Esophagus squamous epithelium (tissue), 5 donors: ENCODE measurements at places on chromosomes 2 and 18.

- DNase-seq, result no peak
These were observed 3.4 kb upstream of the ASNSD1 start for GRCh38 chr2:189657867-189658266.

GRCh38 chr2:160582490-160583145 lies 89.0 kb upstream of the RBMS1 start:
- DNase-seq, result no peak

GRCh38 chr18:4020026-4020425 lies 435.1 kb downstream of the DLGAP1 start:
- DNase-seq, result no peak

DNA sequence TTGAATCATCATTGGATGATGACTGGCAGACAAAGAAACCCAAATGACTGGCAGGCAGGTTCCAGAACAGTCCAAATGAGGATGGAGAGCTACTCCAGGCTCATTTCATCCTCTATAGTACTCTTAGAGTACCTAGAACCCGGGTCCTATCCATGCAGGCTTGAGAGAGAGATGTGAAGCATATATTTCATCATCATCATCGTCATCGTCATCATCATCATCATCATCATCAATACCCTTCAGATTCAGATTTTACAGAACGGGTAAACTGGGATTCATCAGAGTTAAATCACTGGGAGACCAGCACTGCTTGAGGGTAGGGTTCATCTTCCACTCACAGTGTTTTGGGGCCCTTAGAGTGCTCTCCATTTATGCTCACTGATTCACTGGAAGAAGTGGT lies 52.3 kb downstream of the PAX8 start:
- DNase-seq, result no peak

- DNase-seq, result no peak
These were observed 9.0 kb upstream of the GAL3ST2 start for GRCh38 chr2:241767464-241768250.

- DNase-seq, result no peak
These were observed 147.3 kb downstream of the GREB1L start for GRCh38 chr18:21389283-21389682.

DNA sequence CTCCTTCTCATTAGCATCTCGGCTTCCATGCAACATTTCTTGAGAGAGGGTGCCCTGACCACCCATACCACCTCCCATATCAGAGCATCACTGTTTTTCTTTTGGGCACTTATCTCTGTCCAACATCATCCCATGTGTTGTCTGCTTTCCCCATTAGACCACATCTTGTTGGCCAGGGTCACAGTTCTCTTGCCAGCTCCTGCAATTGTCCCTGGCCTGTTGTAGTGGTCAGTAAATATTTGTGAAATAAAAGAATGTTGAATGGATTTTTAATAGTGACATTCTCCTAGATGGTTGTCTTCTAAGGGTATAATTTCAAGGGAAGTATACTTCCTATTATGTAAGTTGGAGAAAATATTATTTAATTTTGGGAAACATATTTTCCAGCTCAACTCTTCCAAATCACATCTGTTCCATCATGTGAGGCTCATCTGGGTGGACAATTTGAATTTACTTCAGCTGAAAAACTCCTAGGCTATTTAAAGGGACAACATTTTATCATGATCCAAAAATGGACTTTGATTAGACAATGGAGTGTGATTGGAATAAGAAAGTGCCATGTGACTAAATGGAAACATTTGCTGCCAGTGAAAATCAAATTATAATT lies 83.0 kb downstream of the MOGAT1 start:
- DNase-seq, result no peak

- DNase-seq, result no peak
These were observed 849.4 kb downstream of the LRRTM4 start for GRCh38 chr2:76672798-76673197.

GRCh38 chr18:34959211-34959829 lies 81.9 kb upstream of the MAPRE2 start:
- DNase-seq, result no peak

DNA sequence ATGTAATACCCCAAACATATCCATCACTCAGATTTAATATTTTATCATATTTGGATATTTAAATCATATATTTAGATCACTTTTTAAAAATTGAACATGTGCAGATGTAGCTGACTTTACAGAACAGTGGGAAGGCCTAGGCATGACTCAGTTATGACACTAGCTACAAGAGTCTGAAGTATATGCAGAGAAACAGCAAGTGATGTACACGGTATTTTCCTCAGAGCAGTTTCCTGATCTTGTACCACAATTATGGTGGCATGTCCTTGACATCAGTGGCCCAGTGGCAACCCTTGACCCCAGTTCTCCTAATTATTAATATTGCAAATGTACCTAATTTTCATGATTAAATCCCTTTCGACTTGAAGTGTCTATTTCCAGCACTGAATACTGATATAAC lies 28.2 kb downstream of the CDKL4 start:
- DNase-seq, result no peak

- DNase-seq, result no peak
These were observed 126.2 kb downstream of the PDE1A start for GRCh38 chr2:182300608-182301007.

- no peak for DNase-seq
These were observed 31.5 kb upstream of the NFE2L2 start for GRCh38 chr2:177296040-177296439.

- DNase-seq, result no peak
These were observed 17.1 kb downstream of the EDAR start for GRCh38 chr2:108971661-108972566.

DNA sequence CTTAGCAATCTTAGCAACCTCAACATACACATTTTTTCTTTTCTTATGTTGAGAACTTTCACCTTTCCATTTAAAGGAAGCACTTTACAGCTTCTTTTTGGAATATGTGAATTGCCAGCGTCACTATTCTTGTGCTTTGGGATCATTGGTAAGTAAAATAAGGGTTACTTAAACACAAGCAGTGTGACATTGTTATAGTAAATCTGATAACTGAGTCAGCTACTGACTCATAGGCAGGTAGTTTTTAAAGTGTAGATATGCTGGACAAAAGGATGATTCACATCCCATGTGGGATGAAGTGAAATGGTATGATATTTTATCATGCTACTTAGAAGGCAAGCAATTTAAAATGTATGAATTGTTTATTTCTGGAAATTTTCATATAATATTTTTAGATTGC lies 637.2 kb downstream of the DCDC2C start:
- no peak for DNase-seq

DNA sequence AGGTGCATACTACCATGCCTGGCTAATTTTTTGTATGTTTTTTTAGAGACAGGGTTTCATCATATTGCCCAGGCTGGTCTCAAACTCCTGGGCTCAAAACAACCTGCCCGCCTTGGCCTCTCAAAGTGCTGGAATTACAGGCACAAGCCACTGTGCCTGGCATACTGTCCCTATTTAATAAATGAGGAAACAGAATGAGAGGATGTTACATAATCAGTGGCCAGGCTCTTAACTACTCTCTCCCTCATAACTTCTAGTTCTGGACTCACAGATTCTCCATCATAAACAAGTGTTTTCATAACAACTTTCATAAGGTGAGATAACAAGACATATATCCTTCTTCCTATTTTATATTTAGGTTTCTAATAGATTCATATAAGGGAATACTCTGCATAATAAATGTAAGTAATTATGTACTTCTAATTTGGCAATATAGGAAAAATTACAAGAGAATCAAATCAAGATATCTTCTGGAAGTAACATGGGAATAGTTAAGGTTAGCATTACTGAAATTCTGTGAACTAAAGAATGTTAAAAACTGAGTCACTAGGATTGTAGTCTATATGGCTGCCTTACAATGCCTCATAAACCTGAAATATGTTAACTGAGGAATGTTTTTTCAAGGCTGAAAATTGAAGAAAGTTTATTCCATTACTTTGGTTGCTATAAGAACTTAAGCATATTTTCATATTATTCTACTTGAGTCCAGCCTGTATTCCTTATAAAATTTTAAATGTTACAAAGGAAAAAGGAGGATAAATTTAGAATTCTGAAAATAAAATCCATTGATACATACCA lies 71.3 kb downstream of the SLC25A12 start:
- DNase-seq, result no peak

DNA sequence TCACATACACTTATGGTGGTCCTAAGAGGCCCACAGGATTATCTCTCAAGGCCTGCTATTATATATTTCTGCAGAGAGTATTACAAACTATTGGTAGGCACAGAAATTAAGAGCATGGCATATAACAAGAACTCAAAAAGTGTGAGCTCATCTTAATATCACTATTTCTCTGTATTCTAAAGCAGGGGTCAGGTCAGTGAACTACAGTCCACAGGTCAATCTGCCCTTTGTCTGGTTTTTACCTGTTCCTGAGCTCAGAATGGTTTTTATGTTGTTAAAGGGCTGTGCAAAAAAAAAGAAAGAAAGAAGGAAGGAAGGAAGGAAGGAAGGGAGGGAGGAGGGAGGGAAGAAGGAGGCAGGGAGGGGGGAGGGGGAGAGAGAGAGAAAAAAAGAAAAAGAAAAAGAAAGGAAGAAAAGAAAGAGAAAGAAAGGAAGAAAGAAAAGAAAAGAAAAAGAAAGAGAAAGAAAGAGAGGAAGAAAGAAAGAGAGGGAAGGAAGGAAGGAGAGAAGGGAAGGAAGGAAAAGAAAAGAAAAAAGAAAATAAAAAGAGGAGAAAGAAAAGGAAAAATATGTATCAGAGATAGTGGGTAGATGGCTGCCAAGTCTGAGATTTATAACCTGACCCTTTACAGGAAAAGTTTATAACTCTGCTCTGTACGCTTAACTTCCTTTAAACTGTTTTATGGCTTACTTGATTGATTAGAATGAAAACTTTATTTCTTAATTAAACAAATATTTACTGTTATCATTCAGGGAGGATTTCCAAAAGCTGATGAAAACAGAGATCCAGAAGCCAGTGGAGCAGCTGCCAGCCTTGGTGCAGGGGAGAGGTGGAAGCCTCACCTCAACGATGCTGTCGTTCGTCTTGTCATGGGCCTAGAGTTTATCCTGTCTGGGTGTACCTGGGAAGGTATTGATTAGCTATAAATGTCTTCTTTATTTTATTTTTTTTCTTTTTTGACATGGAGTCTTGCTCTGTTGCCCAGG lies 11.2 kb upstream of the SCYGR1 start:
- no peak for DNase-seq

DNA sequence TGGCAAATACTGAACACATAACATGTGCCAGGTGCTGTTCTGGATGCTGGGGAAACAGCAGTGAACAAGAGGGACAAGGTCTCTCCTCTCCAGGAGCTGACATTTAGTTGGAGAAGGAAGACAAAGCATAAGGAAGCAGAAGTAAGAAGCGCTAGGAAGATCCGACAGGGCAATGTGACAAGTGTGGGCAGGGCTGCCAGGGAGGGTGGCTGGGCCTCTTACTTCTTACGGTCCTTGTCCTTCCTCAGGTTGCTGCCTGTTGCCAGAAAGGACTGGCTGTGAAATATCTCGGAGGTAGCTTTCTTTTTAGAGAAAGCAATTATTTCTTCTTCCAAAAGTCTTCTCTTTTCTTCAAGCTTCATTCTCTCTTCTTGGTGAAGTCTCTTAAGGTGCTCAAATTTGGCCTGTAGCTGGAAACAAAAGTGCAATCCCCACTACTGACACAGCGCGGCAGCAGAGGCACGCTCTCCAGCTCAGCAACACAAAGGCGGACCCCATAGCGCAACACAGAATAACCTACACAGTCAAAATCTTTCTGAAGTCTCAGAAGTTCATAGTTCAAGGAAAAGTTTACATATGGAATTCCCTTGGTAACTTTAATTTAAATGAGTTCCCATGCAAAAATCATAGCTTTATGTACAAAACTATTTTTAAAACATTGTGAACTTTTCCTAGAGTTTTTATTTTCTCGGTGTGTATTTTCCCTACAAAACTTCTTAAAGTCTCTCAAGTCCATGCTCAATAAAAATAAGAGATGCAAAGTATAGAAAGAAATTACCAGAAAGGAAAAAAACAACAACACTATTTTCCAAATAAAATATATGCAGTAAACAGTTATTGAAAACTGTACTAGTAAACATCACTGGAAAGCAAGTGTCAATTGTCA lies 67.7 kb downstream of the SEPTIN10 start:
- DNase-seq, result no peak

DNA sequence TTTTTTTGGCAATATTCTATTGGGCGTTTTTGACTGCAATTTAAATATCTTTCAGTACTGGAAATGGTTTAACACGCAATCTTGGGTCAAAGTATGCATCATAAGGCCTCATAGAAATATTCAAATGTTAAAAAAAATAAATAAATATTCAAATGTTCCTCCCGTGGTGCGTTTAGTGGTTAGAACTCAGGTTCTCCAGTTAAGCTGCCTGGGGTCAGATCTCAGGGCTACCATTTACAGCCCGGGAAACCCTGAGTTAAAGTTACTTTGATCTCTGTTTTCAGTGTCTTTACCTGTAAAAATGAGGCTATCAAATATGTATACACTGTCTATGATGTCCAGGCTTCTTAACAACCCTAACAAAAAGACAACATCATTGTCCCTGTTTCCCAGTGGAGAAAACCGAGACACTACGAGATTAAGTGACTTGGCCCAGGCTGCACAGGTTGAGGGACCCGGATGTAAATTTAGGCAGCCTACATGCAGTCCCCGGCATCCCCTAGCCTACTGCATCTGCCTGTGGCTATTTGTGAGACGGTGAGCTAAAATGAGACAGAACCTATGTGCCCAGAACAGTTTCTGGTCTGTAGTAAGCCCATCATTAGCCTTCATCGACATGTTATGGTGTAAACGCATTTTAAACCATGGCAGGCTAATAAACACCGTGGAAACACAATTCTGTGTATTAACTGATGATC lies 1.7 kb downstream of the FHL2 start:
- no peak for DNase-seq

DNA sequence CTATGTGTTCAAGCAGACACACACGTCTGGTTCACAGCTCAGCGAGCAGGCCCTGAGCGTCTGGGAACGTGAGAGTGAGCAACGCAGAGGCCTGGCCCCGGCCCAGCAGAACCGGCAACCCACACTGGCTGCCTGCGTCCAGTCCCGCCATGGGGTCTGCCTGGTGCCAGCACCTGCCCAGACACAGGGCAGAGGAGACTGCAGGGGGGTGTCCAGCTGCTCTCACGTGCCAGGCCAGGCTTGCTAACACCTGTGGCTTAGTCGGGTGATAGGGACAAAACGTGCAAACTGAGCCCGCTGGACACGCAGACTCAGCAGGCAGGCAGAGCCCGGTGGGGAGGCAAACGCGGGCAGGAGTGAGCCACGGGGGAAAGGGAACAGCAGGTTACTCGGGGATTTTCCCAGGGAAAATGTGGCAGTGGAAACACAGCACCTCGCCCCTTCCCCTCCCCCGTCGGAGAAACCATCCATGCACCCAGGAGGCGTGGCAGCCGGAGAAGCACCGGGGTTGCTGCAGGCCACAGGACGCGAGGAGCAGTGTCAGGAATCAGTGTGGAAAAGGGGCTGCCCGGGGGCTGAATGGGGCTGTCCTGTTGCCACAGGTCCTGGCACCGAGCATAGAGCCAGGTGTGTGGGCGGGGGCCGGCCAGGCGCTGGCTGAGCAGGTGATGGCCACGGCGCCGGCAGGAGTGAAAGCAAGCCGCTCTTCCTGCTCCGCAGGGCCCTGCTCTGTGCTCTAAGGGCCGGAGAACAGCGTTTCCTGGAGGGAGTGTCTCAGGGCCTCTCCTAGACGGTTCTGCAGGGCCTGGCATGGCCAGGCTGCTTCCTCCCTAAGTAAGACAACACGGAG lies 154.7 kb downstream of the HDAC4 start:
- no peak for DNase-seq

- DNase-seq, result no peak
These were observed 88.5 kb downstream of the ZEB2 start for GRCh38 chr2:144431392-144431783.

- DNase-seq, result no peak
These were observed 719.4 kb upstream of the CELF4 start for GRCh38 chr18:38284972-38285371.

- DNase-seq, result no peak
These were observed 4.3 kb downstream of the IGFBP5 start for GRCh38 chr2:216690853-216691741.

GRCh38 chr2:143550500-143550899 lies 421.3 kb downstream of the ARHGAP15 start:
- no peak for DNase-seq
